ENCODE measurements at places on chromosomes 3 and 15.
A peak's percentile ranks its signal among the peaks of the same experiment; 100 is the strongest.

DNA sequence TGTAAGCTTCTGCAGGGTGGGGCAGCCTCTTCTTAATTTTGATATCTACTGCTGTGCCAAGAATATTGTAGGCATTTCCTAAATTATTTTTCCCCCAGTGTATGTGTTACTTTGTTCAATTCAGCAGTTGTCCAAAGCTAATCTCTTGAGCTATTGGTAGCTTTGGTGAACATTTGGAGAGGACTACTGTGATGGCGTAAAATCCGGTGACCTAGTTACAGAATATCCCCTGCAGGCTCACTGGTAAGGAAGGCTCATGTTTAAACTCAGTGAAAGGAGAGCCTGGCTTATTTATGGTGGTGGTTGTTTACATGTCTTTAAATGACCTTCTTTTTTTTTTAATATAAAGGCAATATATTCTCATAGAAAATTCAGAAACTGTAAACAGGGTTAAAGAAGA lies 105.6 kb downstream of the LPP start:
- no peak for DNase-seq

- DNase-seq, result peak; percentile 1
These were observed 665.4 kb upstream of the CBLB start for GRCh38 chr3:106534206-106534605.

DNA sequence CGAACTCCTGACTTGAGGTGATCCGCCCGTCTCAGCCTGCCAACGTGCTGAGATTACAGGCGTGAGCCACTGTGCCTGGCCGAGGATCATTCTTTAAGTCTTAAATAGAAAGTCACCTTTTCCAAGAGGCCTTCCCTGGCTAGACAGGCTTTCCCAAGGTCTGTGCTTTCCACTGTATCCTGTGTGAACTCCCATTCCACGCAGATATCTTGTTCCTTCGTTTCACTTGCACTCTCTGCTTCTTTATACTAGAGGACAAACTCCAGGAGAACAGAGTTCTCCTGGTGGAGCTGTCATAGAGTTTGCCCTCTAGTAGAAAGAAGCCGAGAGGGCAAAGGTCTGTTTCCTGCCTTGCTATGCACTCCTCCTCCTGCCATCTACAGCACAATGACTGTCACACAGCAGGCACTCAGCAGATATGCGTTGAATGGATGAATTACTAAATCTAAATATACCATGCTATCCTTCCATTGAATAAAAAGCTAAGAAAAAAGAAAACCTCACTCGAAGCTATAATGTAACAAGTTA lies 211.2 kb downstream of the FOXP1 start:
- no peak for DNase-seq

DNA sequence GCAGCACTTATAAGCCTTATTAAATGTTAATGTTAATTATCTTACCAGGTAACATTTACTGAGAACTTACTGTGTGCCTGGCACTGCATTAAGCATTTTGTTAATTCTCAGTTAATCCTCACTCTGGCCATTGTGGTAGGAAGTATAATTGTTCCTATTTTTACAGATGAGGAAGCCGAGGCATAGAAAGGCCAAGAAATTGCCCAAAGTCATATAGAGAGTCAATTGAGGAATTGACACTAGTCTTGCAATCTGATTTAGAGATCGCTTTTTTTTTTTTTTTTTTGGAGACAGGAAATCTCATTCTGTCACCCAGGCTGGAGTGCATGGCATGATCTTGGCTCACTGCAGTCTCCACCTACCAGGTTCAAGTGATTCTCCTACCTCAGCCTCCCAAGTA lies 132.6 kb upstream of the PROK2 start:
- no peak for DNase-seq

- DNase-seq, result no peak
These were observed 19.7 kb downstream of the RCN2 start for GRCh38 chr15:76951220-76951619.

GRCh38 chr15:74340150-74340549 lies 27.3 kb downstream of the CYP11A1 start:
- no peak for DNase-seq

DNA sequence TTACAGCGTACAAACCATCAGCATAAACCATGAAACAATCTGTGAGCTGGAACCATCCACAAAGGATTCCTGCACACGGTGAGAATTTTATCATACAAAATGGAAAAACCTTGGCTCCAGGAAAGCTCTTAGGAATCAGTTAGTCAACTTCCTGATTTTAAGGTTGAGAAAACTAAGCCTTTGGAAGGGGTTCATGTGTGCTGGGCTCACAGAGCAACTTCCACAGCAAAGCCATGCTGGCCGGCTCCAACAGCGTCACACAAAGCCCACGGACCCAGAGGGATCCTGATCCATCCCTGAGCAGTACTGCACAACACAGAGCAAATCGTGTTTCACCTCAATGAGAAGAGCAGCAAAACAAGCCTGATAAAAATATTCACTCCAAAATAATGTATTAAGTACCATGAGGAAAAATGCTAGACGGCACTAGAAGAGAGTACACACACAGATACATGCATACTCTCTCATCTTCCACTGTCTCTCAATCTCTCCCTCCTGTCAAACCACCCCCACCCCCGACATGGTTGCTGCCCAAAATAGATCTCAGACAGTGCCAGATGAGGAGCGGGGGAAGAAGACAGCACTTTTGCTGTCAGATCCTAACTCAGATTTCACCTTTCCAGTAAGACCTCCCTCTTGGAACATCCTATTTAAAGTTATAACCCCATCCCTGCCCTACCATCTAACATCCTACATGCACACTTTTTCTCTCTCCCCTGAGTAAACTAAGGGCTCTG lies 58.6 kb downstream of the MB21D2 start:
- DNase-seq, result no peak

Measured in stimulated activated CD8-positive, alpha-beta memory T cell treated with anti-CD3 and anti-CD28 coated beads, Interleukin-7, amount 100 ng/mL, for 1 hour (primary cell).